ENCODE measurements at places on chromosomes 1 and 21.

GRCh38 chr21:43876605-43877004 lies 11.6 kb downstream of the AGPAT3 start:
- DNase-seq = no peak

- DNase-seq = peak; percentile 39
Observed at GRCh38 chr1:66503841-66504470, 30.0 kb upstream of the SGIP1 start.

DNA sequence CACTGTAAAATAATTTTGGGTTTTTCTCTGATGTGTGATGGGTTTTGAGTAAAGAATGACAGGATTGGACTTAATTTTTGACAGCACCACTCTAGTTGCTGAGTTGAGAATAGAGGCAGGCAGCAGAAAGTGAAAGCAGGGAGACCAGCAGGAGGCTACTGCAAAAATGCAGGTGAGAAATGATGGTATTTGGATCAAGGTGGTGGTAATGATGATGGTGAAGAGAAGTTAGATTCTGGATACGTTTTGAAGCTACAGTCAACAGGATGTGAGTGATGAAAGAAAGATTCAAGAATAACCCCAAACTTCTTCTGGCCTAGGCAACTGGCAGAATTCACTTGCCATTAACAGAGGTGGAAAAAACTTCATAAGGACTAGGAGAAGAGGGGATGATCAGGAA lies 14.8 kb upstream of the AK5 start:
- DNase-seq = no peak

DNA sequence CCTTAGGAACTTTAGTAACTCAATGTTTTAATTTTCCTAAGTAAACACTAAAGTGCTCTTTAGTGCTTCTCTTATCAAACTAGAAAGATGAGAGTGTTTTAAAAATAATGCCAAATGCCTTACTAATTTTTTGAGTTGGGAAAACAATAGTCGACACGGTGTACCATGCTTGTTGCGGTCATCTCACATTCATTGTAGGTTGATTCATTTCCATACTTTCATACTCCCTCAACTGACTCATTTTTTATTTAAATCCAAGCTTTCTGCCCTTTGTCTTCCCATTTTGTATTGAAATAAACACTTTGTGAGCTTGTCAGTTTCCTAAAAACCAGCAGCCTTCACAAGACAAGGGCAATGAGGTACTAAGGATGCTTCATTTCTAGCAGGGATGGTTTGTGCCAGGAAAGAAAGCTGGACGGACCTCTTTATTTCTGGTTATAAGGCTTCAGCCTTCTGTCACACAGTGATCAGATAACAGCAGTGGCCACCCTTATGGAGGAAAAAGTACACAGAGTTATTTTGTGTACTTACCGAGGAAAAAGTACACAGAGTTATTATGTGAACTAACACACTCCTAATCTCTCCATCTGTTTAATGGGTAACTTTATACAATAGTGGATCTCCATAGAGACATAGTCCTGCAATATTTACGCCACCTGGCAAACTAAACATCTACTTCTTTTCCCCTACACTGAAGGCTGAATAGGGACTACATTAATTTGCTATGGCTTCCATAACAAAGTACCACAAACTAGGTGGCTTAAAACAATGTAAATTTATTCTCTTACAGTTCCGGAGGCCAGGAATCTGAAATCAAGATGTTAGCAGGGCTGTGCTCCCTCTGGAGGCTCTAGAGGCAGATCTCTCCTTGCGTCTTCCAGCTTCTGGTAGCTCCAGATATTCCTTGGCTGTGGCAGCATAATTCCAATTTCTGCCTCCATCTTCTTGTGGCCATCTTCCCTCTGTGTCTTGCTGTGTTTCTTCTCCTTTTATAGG lies 13.0 kb upstream of the CCDC190 start:
- DNase-seq = no peak

DNA sequence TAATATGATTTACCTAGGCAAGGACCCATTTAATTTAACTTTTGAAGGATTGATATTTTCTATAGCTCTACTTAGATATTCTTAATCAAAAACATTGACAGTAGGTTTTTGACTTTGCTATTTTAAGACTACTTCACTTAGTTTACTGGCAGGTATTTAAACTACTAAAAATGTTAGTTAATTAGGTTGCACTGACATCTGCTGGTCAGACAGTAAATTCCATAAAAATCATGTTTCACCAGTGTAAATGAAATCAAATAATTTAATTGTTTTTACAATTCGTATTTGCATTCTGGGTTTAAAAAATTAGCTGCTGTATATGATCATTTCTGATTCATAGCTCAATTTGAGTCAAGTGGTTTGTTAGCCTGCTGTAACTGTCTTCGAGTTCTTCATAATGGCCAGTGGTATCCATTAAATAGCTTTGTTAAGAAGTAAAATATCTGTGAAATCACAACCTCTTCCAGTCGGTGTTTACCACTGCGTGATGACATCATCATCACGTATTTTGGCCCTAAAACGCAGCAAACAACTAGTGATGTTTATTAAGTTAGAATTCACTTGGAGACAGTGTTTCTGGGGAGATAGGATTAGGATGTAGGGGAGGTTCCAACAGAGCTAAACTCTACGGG lies 26.2 kb downstream of the EXTL2 start:
- no peak for DNase-seq
